ENCODE measurements at places on chromosomes 7 and 10.
A peak's percentile ranks its signal among the peaks of the same experiment; 100 is the strongest.

GRCh38 chr10:76035206-76036110 lies 604.0 kb downstream of the LRMDA start:
- peak; percentile 38 for DNase-seq

- no peak for DNase-seq
Observed at GRCh38 chr7:134083766-134084487, 43.2 kb upstream of the LRGUK start.

DNA sequence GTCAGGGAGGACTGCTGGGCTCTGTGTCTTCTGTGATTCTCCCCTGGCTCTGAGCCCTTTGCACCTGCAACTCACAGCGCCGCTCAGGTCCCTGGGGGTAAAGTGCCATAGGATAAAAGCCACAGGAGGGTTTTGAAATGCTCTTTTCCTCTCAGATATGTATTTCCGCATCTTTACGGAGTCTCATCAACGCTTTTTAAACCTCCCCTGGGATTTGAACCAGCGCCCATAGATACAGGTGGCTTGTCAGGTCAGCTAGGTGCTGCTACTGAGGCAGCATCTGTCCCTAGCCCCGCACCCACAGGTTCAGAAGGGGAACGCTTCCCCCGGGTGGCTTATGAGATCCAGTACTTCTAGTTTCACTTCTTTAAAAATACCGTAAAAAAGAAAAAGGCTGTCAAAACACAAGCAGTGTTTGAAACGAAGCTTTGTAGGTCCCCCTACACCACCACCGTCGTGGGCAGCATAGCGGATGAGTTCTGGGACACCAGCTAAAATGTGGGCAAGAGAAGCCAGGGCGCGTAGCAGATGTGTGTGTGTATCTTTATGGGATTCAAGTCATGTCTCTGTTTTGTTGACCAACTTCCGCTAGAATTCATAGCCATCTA lies 173.5 kb downstream of the CUX1 start:
- DNase-seq, result no peak

- no peak for DNase-seq
Observed at GRCh38 chr7:17580141-17580540, 281.7 kb downstream of the AHR start.

GRCh38 chr7:1922071-1922869 lies 252.2 kb downstream of the ELFN1 start:
- no peak for DNase-seq

GRCh38 chr10:86233131-86233530 lies 133.5 kb downstream of the GRID1 start:
- DNase-seq, result no peak

GRCh38 chr10:71621231-71622153 lies 98.1 kb downstream of the C10orf105 start:
- peak; percentile 59 for DNase-seq

DNA sequence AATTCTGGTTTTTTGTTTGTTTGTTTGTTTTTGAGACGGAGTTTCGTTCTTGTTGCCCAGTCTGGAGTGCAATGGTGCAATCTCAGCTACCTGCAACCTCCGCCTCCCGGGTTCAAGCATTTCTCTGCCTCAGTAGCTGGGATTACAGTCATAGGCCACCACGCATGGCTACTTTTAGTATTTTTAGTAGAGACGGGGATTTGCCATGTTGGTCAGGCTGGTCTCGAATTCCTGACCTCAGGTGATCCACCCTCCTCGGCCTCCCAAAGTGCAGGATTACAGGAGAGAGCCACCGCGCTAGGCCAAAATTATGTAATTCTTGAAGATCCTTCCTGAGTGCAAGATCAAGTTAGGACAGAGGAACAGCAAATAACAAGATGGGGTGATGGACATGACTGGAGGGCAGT lies 719 bp downstream of the ZNF33B start:
- no peak for DNase-seq

DNA sequence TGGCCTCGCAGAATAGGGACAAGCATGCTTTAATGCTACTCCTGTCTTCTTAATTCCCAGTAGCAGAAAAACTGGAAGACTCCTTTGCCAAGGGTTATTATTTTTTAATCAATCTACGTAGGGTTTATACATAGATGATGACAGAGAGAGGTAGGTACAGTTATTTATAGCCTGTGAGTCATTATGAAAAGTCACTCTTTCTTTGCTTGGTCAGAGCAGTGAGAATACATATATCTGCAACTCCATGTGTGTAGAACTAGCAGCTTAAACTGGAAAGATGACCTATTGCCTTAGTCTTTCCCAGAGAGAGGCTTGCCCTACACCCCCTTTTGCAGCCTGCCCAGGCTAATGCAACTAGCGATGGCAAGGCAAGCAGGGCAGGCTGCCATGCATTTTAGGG lies 1050.6 kb downstream of the NRG3 start:
- no peak for DNase-seq

DNA sequence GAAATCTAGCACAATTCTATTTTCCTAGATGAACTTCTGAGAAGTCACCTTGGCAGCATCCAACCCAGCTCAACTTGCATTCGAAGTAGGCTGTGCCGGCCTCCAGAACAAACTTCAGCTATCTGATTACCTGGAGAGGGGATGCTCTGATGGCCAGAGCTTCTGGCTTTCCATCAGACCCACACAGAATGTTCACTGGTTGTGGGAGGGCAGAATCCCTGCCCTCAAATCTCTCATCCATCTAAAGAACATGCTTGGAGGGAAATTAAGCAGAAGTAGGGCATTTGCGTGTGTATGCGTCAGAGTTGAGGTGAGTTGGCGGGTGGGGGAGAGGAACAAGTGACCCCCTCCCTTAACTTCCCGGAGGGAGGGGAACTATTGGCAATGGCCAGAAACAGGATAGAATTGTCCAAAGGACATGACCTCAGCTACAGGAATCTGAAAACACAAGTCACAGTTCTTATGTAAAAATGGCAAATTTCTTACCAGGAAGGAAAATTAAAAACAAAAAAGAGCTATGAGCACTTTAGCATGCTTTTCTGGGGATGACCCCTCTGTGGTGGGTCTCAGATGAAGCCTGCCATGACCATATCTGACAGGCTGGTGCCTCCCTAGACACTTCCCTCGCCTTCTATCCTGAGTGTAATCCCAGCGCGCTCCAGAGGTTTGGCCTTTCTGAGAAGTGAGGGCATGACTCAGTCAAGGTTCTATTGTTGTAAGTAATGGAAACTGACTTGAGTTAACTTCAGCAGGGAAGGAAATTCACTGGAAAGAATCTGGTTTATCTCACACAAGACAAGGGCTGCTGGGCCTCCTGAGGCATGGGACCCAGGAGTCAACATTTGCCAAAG lies 278.8 kb downstream of the RPS24 start:
- peak; percentile 50 for DNase-seq

DNA sequence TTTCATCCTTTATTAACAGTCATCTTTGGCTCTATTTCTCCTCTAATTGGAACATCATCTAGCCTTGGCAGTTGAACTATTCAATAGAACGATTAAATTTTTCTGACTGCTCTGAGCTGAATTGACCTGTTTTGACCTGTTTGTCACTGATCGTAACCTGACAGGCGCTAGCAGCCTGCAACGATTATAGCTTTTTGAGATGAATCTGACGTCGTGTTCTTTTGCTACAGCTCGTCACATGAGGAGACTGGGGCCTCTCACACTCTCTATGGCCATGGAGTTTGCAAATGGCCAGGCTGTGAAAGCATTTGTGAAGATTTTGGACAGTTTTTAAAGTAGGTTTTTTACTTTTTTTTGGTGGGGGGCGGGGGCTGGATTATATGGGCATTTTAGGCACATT lies 229.8 kb downstream of the FOXP2 start:
- peak; percentile 60 for DNase-seq

DNA sequence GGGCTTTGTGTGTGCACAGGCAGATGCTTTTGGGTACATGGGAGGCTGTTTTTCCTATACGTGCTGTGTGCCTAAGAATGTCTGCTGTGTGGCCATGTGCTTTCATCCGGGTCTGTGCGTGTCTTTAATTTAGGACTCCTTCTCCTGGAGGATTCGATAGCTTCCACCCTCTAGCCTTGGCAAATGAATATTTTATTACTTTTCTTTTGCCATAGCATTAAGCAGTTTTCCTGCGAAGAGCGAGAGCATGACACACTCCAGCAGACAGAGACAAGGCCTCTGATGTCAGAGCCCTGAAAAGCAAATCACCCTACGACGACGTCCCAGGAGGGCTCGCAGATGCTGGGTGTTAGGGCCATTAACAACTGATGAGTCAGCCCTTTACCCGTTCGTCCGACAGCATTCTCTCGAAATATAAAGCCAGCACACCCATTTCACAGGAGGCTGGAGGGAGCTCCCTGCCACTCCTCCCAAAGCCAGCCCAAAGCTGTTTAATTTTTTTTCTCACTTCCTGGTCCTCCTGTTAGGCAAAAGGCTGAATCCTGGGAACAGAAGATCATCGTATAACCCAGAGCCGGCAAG lies 311.3 kb upstream of the ZMIZ1 start:
- peak; percentile 66 for DNase-seq

DNA sequence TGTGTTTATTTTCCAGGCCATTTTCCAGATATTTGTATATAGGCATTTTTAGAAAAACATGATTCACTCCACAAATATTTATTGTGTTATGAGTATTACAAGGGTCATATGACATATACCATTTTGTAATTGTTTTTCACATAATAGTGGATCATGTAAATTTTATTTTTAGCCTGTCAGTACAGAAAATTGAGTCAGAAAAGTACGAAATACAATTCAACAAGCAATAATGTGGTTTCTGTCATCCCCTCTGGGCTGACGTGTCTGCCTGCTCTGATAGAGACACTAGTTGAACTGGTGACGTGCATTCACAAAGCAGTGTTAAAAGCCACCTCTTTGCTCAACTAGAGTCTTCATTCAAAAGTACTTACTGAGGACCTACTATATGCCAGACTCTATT lies 97.9 kb upstream of the STEAP1B start:
- DNase-seq, result no peak

- DNase-seq, result no peak
Observed at GRCh38 chr10:123294109-123294508, 139.9 kb downstream of the BUB3 start.

- DNase-seq, result no peak
Observed at GRCh38 chr10:48983648-48984351, 44.2 kb upstream of the LRRC18 start.

All from retina (tissue), 1 donor.